ENCODE measurements at places on chromosomes 7 and 10.
A peak's percentile ranks its signal among the peaks of the same experiment; 100 is the strongest.

DNA sequence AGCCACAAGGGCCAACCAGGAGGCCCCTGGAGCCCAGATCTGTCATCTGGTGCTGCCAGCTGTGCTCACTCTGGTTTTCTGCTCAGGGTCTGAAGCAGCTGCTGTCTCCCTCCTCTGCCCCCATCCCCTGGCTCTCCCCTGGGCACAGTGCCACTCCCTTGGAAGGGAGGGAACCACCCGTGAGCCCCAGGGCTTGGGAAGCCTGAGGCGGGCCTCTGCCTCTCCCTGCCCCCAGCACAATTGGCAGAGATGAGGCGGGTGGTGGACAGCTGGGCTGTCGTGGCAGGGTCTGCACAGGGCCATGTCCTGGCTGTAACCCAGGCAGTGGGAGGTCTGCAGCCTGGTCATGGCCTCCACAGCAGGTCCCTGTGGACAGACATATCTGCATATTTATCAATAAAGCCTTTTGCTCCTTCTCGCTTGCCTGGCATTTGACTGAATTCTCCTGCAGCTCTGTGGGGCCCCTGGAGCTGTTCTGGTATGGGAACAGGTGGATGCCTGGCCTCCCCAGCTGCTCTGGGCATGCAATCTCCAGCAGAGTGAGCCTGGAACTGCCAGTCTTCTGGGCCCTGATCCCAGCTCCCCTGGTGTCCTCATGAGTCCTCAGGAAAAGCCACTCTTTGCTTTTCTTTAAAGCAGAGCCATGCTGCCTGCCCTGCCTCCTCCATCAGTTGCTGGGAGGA, 1.6 kb upstream of the ANKRD2 start:
- no peak for DNase-seq

GRCh38 chr7:44787041-44787440, 9.4 kb upstream of the PPIA start:
- DNase-seq: no peak

DNA sequence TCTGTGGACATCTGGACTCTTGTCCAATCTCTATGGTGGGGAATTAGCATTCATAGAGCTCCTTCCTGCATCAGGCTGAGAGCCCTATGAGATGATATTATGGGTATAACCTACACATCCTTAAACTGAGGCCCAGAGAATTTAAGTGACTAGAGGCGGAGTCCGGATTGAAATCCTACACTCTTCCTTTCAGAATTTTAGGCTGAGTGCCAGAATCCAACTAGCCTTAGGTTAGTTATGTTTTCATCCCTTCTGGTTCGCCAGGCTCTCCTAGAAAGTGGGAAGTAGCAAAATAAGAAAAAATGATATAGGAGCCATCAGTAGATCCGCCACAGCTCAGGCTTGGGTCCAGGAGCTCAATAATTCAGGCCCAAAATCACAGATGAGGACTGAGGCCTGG, 212.5 kb downstream of the GLI3 start:
- DNase-seq: no peak

DNA sequence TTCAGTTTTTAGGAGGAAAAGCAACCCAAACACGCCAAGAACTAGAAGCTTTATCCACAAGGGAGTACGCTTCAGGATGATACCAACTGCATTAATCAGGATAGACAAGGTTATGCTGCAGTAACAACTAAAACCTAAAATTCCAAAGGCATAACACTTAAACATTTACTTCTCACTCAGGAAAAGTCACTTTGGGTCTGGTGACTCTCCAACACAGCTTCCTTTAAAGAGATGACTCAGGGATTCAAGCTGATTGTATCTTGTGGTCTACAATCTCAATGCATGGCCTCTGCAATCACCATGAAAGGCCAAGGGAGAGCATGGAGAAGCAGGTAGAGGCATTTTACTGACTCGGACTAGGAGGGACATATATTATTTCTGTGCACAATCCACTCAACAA, 315.8 kb downstream of the KCNMA1 start:
- no peak for DNase-seq

GRCh38 chr10:92187101-92187500, 103.8 kb downstream of the CPEB3 start:
- DNase-seq: no peak

- no peak for DNase-seq
Observed at GRCh38 chr10:3838460-3839437, 53.7 kb upstream of the KLF6 start.

DNA sequence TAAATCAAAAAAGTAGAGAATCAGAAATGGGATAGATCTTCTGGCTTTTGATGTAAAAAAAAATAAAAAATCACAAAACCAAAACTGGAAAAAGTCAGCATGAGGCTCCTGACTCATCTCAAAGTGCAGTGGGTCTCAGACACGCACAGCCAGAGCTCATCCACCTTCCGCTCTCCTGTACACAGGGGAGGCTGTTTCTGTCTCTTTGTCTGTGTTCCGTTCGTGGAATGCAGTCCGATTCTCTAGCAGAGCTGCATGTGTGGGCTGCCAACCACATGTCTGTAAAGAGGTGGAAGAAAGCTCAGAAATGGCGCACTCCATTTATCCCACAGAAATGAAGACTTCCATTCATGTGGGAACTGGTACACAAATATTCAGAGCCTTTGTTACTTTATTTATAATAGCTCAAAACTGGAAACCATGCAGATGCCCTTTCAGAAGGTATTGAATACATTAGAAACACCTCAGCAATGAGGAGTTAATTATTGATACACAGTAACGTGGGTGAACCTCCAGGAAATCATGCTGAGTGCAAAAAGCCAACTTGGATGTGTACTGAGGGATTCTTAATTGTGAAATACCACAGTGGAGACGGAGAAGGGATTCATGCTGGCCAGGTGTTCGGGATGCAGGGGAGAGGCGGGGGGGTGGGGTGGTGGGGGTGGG, 123.3 kb downstream of the TRRAP start:
- DNase-seq: no peak

DNA sequence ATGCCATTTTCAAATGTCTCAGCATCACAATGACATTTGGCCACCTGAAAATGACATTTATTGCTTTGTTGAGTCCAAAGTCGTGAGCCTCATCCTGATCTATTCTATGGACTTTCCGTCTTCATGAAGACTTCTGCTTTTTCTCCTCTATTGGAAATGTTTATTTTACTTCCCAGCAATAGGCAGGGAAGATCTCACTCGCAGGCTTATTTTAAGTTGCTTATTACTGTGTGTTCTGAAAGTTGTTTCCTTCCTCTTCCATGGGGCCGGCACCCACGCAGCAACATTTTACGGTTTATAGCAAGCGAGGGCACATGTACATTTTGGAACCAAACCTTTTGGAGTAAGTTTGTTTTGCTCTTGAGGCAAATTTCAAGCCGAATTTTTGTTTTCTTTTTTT, 221.0 kb upstream of the KLF6 start:
- DNase-seq: no peak

- no peak for DNase-seq
Observed at GRCh38 chr7:119684763-119685162, 588.2 kb upstream of the KCND2 start.

- no peak for DNase-seq
Observed at GRCh38 chr7:139571651-139572050, 48.2 kb downstream of the CLEC2L start.

DNA sequence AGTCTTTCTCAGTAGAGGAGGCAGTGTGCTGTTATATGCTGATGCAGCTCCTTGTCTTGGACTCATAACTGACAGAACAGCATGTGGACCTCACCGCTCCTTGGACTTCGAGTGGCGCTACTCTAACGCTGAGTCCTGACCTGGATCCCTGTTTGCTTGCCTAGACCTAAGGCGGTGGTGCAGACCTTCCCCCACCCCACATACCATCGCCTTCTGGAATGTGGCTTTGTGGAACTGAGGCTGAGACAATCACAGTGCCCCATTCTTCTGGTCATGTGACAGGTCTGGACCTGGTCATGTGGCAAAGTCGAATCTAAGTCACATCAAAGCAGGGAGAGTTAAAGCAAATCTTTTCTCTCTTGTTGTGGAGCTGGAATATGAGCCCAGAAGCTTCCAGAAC, 190.7 kb upstream of the MKI67 start:
- no peak for DNase-seq

DNA sequence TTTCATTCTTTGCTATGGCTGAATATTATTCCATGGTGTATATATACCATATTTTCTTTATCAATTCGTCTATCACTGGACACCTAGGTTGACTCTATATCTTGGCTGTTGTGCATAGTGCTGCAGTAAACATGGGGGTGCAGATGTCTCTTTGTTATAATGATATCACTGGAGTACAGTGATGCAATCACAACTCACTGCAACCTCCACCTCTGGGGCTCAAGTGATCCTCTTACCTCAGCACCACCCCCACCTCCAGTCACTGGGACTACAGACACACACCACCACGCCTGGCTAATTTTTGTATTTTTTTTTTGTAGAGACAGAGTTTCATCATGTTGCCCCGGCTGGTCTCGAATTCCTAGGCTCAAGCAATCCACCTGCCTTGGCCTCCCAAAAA, 15.6 kb downstream of the KLHL7 start:
- no peak for DNase-seq

GRCh38 chr7:132295175-132295574, 281.1 kb downstream of the PLXNA4 start:
- DNase-seq: no peak

DNA sequence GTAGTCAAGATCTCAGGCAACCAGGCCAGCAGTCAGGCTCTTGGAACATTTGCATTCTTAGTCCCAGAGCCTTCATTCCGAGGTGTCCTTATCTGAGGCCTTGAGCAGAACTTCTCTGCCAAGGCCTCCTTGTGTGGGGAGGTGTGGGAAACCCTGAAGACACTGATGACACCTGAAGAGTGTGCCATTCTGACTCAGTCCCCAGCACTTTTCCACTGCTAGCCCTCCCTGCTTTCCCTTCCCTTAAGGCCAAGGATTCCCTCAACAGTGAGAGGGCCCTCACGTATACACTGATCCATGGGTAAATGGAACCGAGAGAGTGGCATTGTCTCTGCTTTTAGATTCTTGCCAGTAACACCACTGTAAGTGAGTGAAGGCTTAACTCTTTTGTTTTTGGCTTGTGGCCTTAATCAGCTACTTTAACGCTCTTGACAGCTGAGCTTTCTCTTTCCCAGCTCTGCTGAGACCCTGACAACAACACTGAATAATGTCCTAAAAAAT, 30.3 kb downstream of the TRDMT1 start:
- no peak for DNase-seq

GRCh38 chr7:925601-926000, 28.9 kb downstream of the ADAP1 start:
- peak; percentile 72 for DNase-seq

DNA sequence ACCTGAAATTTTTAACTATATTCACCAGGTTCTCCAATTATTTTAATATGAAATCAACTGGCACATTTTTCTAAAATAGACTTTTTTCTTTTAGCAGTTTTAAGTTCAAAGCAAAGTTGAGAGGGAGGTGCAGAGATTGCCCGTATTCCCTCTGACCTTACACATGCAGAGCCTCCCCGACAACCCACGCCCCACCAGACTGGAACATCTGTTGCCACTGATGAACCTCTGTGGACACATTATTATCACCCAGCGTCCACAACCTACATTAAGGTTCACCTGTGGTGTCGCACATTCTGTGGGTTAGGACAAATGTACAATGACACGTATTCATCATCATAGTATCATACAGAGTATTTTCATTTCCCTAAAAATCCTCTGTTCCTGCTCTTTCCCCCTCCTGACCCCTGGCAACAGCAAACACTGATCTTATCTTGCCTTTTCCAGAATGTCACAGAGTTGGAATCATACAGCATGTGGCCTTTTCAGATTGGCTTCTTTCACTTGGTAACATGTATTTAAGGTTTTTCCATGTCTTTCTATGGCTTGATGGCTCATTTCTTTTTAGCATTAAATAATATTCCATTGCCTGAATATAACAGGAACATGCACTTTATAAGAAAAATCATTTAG, 37.1 kb downstream of the COBL start:
- DNase-seq: no peak

GRCh38 chr7:52271703-52272102, 763.7 kb upstream of the POM121L12 start:
- no peak for DNase-seq

GRCh38 chr10:78173360-78174015, 139.8 kb downstream of the RPS24 start:
- DNase-seq: no peak

DNA sequence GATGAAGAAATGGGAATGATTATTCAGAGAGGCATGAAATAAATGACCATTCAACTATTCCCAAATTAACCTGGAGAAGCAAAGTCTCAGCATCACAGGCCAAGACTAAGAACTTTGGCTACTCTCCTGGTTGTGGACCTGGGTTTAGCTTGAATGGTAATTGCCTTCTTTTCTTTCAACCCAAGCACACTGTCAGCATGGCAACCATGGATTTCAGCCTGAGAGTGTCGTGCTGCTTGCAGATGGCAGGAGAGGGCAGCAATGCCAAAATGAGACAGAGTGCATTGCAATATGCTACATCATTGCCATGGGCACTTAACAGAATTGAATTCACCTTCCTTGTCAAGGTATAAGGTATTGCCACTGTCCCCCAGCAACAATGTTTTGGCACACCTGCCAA, 767.2 kb downstream of the REEP3 start:
- no peak for DNase-seq

GRCh38 chr7:128448751-128449302, 6.9 kb upstream of the HILPDA start:
- DNase-seq: no peak

GRCh38 chr10:107517811-107518210, 353.3 kb upstream of the SORCS1 start:
- DNase-seq: no peak

DNA sequence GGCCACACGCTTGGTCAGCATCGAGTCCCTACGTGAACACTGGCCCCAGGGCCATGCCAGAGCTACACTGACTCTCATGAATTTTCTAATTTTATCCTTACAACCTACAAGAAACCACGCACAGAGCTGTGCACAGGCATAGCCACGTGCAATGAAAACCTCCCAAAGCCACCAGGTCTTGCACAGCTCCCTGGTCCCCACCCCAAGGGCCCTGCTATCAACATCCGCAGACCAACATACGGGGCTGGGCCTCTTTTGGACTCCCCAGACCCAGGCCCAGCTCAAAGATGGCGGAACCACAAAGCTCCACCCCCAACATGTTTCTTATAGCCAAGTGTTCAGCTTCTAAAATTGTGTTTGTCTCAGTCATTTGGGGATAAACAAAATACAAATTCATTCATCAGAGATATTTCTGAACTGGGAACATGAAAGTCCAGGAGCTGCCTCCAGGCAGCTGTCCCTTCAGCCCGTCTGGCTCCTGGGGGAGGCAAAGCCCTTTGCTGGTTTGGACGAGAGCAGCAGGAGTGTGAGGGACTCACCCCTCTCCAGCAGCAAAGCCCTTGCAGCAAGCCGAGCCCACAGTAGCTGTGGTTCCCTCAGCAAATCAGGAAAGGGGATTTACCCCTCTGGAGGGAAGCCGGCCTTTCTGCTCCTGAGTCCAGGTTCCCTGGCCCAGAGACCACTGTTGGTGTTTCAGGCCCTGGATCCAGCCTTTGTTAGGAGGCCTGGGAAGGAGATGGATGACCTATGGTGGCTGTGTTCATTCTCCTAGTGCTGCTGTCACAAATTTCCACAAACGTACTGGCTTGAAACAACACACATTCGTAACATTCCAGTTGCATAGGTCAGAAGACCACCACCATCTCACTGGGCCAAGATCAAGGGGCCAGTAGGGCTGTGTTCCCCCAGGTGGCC, 75.1 kb downstream of the OAT start:
- DNase-seq: no peak
